ENCODE measurements at places on chromosomes 5 and 9. TPM values are rescaled to one million over a fixed set of nuclear protein-coding genes. Genes with fewer than 3 reads are reported as not detected.

The C6 gene
- not detected for total RNA-seq

The NXNL2 gene
- not detected for total RNA-seq

The ADAMTSL1 gene
- total RNA-seq: not detected

The TXNDC8 gene
- not detected for total RNA-seq

The TAS2R1 gene
- total RNA-seq: not detected

The GABRA1 gene
- total RNA-seq: not detected

The CDKN2A gene
- 15.7 TPM for total RNA-seq

The CCNJL gene
- 20.1 TPM for total RNA-seq

The GFPT2 gene
- 0.29 TPM for total RNA-seq
